ENCODE measurements at places on chromosomes 16 and 17.

GRCh38 chr17:2388020-2388682, 12.7 kb downstream of the MNT start:
- no peak for DNase-seq

DNA sequence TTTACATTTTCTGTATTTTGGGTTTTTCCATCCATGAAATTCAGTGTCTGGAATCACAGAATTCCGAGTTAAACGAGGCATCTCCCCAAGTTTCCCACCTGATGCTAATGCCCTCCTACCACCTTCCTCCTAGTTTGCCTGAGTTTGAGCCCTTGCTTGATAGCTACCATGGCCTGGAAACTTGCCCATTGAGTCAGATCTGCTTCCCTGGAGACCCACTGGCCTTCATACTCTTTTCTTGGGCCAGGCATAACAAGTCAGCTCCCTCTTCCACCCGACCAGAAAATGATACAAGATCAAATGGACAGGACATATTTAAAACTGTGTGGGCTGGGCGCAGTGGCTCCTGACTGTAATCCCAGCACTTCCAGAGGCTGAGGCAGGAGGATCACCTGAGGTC, 10.2 kb downstream of the SETD1A start:
- no peak for DNase-seq

GRCh38 chr17:29150161-29150560, 30.0 kb downstream of the MYO18A start:
- DNase-seq, result no peak

DNA sequence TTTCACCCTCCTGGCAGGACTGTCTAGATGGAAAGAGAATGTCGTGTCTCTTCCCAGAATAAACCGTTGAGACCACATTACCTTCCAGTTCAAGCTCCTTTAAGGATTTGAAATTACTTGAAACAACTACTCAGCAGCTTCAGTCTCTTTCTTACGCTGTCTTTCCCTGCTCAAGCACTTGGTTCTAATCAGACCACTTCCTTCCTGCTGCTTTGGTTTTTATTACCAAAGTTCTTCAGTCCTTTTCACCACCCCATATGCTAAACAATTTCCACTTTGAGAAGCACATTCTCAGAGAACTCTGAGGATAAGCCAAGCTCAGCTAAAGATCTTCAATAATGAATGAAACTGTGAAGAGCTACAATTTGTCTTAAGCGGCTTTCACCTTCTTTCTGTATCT, 105.4 kb downstream of the STX8 start:
- DNase-seq, result no peak

- DNase-seq, result no peak
Measured at GRCh38 chr17:50953831-50954601, 87.9 kb upstream of the TOB1 start.

DNA sequence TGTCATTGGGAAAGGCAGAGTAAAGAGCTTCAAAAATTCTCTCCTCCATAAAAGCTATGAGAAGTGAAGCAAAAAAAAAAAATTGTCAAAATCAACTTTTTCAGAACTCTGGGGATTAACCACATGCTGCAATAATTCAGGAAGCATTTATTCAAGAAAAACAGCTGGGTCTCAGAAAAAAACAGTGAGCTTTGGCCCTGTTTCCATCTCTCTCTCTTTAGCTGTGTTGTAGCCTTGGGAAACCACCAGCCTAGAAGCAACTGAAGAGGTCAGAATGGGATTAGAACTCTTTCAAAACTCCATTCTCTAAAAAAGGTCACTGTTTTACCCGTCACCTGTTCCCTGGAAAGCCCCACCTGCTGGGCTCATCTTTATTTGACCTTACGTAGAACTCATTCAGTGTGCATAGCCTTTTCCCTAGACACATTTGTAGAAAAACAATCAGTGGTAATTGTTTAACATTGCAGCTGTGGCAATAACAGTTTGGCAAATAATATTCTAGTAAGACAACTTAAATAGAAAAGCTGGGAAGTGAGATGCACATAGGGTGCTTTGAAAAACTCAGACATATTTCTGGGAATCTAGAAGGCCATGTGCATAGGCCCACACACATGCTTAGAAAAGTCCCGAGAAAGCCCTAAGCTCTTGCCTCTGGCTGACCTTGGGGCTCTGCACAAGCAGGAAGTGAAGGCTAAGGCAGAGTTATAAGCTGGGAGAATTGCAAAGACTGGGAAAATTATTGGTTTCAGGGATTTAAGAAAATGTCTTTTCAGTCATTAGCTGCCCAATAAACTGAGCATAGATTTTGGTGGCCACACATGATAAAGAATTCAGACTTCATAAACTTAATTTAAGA, 18.0 kb downstream of the SLC5A11 start:
- DNase-seq, result no peak

- no peak for DNase-seq
Measured at GRCh38 chr16:71258372-71258771, 27.9 kb upstream of the HYDIN start.

- DNase-seq, result peak; percentile 53
Measured at GRCh38 chr17:50501054-50501453, 7.2 kb upstream of the MYCBPAP start.

GRCh38 chr17:30369995-30370394, 8.7 kb upstream of the CPD start:
- no peak for DNase-seq

DNA sequence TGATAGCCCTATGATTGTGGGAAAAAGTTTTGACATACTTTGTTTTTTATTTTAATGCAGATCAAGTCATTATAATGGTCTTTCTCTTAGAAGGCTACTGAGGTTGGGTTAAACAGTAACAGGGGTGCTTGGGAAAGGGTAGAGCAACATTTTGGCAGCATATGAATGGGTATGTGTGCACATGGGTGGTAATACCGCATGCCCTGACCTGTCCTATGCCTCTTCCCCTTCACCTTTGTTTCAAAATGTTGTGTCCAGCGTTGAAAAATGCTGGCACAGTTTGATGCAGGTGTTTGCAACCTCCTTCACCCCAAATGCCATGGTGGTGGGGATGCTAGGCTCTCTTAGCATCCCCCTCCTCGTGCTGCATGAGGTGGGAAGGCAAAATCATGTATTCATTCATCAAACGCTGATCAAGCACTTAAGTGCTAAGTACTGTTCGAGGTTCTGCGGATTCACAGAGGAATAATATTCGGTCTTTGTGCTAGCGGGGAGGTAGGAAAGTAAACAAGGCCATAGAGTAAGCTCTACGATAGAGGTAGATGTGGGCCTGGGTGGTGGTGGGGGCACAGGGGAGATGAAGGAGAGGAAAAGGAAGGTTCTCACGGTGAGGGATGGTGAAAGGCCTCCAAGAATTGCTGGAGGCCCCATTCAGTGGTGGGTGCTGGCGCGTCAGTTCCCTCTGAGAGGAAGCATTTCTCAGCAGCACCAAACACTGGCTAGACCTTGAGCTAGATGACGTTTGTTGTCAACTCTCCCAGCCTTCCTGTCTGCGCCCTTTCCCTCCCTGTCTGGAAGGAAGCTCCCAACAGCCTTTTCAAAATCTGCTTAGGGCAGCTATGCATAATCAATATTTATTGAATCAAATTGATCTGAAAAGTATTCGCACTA, 13.3 kb upstream of the MARCHF10 start:
- no peak for DNase-seq

Data from CD4-positive, alpha-beta T cell treated with Interleukin-17A for 4 hours (primary cell).